ENCODE measurements at places on chromosomes 2 and 18.

- DNase-seq: no peak
Observed at GRCh38 chr2:71224457-71224856, 2.4 kb downstream of the PAIP2B start.

- no peak for DNase-seq
Observed at GRCh38 chr2:17441790-17442189, 76.5 kb downstream of the RAD51AP2 start.

- DNase-seq: no peak
Observed at GRCh38 chr2:207768168-207768865, 1.4 kb downstream of the FZD5 start.

- no peak for DNase-seq
Observed at GRCh38 chr2:101665312-101665711, 32.2 kb upstream of the MAP4K4 start.

All from stimulated activated CD4-positive, alpha-beta T cell treated with anti-CD3 and anti-CD28 coated beads, Interleukin-15, amount 100 ng/mL, for 48 hours (primary cell).